ENCODE measurements at places on chromosomes 1 and 21.

DNA sequence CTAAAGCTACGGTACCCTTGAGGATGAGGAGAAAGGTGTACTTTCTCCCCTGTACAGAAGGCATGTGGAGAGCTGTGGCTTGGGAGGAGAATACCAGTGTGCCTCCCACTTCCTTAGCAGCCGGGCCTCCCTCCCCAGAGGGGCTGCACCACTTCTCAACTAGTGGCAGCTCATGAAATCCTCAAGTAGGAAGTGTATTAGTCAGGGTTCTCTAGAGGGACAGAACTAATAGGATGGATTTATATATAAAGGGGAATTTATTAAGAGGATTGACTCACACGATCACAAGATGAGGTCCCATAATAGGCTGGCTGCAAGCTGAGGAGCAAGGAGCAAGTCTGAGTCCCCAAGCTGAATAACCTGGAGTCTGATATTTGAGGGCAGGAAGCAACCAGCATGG, 53.1 kb upstream of the PPP2R5A start:
- DNase-seq, result no peak

- peak; percentile 82 for DNase-seq
Measured at GRCh38 chr1:110390096-110390495, 730 bp downstream of the SLC16A4 start.

- no peak for DNase-seq
Measured at GRCh38 chr1:212256369-212256768, 28.8 kb upstream of the PPP2R5A start.

DNA sequence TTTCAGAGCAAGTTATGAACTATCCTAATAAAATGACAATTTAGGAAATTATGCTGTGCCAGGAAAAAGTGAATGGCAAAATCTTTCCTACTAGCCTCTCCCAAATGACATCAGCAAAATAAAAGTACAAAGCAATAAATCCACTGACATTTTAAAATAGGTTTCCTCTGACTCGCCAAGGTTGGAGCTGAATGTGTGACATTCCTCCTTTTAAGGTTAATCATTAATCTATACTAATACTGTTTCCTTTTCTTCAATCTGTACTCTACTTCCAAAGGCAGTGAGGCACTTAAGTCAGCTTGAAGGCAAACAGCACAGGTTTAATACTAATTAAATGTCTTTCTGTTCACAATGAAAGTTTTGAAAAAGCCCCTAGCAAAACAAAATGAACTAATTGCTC, 15.7 kb downstream of the RNF19B start:
- peak; percentile 77 for DNase-seq

DNA sequence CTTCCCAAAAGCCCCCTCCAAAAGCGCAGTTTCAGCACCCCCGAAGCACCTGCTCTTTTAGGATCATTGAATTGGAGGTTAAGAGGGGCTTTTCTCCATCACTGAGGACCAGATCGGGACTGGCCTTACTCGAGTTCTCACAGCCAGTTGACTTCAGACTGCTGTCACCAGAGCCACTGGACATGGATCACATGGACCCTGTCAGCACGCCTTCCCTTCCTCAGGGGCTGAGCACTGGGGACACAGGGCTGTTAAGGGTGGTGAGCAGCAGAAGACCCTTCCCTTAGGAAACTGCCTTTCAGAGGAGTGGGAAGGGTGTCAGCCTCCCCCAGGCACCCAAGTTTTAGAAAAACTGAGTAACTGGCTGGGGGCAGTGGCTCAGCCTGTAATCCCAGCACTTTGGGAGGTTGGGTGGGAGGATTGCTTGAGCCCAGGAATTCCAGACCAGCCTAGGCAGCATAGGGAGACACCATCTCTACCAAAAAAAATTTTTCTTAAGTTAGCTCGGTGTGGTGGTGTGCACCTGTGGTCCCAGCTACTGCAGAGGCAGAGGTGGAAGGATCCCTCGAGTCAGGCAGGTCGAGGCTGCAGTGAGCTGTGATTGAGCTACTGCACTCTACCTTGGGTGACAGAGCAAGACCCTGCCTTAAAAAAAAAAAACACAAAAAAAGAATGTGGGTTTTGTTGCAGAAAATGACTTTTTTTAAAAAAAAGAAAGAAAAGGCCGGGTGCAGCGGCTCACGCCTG, 584 bp upstream of the FGR start:
- DNase-seq, result no peak

DNA sequence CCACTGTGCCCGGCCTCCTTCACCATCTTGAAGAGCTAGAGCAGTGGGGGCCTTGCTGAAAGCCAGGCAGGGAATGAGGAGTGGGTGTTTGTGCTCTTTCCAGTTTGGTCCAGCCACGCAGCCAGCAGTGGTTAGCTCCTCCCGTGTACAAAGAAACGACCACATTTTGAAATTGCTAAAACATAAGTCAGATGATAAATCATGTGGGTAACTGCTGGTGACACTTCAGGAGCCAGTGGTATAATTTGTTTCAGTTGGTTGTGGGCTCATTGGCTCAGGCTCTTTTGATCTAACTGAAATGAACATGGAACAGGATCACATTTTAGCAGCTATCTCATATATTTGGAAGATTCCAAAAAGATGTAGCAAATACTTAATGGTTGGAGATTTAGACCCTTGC, 87.6 kb downstream of the MTR start:
- DNase-seq, result no peak

- no peak for DNase-seq
Measured at GRCh38 chr1:200907611-200908097, 13.0 kb downstream of the INAVA start.

DNA sequence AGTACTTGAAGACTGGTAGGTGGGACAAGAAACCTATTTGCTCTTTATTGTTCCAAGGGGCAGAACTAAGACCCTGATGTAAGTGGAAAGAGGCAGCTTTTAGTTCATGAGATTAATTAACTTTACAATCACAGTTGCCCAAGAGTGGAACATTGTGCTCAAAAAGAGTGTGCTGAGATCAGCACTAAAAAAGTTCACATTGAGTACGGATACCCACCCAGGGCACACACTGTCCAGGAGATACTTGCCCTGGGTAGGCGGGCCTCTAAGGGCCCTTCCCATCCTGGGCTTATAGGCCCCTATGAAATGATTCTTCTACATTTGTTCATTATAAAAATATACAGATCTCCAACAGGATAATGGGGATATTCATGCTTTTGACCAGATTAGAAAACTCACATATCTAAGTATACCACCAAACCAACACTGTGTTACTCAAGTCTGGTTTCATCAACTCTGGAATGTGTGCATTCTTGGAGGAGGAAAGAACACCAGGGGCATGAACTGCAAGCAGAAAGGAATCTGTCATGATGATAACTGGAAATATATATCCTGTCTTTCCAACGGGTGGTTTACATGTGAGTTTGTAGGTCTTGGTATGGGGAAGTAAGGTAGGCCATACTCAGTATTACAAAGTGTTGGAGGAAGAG, 626.2 kb downstream of the SMYD3 start:
- DNase-seq, result no peak

DNA sequence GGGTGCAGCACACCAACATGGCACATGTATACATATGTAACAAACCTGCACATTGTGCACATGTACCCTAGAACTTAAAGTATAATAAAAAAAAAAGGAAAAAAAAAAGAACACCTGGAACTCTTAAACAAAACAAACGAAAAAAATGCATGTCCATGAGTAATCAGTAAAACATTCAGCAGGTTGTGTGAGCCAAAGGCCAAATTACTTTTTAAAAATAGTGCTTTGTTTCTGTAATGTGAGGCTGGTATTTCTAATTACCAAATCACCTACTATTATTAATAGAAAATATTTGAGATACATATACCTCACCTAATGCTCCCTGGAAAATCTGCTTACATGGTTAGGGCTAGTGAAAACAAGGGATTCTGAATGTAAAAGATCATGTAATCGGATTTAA, 294.4 kb upstream of the NR5A2 start:
- DNase-seq, result no peak

- DNase-seq, result no peak
Measured at GRCh38 chr1:91870322-91870721, 15.6 kb downstream of the TGFBR3 start.

DNA sequence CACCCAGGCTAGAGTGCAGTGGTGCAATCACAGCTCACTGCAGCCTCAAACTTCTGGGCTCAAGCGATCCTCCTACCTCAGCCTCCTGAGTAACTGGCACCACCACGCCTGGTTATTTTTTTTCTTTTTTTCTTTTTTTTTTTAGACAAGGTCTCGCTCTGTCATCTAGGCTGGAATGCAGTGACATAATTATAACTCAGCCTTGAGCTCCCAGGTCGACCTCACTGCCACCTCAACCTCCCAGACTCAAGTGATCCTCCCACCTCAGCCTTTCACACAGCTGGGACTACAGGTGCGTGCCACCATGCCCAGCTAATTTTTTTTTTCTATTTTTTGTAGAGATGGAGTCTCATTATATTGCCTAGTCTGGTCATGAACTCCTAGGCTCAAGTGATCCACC, 66.9 kb upstream of the ECE1 start:
- no peak for DNase-seq

- peak; percentile 87 for DNase-seq
Measured at GRCh38 chr1:222817529-222817928, 2.7 kb downstream of the DISP1 start.

GRCh38 chr1:223732993-223733798, 20.9 kb downstream of the CAPN2 start:
- no peak for DNase-seq

DNA sequence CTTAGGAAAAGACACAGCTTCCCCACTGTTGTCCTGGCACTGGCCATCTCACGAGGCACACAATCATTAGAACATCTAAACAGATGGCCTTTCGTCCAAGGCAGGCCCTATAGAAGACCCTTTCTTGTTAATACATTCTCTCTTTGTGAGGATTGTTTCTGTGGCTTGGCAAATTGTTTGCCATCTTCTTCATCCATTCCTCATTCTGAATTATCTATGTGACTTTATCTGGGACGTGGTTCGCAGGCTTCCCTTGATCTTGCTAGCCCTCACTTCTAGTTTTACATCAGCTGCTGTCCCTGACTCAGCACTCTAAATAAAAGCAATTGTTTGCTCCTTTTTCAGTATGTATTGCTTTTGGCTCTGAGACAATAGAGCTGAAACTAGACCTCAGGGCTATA, 101.1 kb upstream of the ZC3H11B start:
- DNase-seq, result no peak

DNA sequence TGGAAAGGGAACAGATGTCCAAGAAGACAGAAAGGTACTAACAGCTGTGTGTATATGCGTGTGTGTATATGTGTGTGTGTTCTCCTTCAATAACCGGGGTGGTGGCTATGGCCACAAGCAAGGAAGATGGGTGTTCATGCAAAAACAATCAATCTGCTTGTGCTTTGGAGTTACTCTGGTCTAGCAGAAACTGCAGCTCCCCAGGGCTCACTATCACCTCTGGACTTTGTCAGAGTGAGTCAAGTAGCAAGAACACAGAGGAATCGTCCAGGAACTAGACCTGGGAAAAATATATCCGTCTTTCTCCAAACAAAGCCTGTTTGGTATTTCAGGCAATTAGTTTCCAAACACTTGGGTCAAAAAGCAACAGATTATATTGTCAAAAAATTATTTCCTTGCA, 68.6 kb downstream of the GNG12 start:
- no peak for DNase-seq

- DNase-seq, result no peak
Measured at GRCh38 chr1:36522461-36523229, 39.9 kb upstream of the CSF3R start.
